Left colon (tissue), 2 donors: ENCODE measurements at places on chromosomes 1 and 21.

DNA sequence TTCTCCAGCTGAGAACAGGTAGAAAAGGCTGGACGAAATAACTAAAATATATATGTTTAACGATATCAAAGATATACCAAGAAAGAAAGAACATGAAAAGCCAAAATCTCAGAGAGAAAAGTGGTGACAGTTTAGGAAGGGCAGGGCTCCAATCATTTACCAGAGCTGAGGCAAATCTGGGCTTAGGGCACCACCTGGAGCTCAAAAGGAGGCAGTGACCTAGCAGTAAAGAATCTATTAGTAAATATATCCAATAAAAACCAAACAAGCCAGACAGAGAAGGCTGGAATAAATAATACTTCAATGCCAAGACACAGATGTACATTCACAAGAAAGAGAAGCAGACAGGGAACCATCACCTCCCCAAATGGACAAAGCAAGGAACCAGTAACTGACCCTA is 43.5 kb downstream of the CHIA start:
- peak; percentile 23 for DNase-seq

DNA sequence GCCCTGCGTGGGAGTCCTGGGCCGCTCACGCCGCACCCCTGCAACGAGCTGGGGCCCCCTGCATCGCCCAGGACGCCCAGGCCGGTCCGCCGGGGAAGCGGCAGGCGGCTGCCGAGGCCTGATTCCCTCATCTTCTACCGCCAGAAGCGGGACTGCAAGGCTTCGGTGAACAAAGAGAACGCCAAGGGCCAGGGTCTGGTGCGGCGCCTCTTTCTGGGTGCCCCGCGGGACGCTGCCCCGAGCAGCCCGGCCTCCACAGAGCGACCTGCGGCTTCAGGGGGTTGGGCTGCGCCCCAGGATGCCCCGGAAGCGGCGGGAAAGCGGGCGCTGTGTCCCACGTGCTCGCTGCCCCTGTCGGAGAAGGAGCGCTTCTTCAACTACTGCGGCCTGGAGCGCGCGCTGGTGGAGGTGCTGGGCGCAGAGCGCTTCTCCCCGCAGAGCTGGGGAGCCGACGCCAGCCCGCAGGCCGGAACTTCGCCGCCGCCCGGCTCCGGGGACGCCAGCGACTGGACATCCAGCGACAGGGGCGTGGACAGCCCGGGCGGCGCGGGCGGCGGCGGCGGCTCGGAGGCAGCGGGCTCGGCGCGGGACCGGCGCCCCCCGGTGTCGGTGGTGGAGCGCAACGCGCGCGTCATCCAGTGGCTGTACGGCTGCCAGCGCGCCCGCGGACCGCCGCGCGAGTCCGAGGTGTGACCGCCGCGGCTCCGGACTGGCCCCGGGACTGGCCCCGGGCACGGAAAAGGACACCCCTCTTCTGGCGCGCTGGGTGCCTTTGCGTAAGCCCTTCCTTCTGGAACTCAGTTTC is 2.7 kb downstream of the FAM110D start:
- DNase-seq: peak; percentile 61

- no peak for DNase-seq
These were observed 23.2 kb downstream of the TMEM200B start for GRCh38 chr1:29100487-29100886.

- DNase-seq: no peak
These were observed 41.9 kb upstream of the EPS8L3 start for GRCh38 chr1:109805486-109806165.

DNA sequence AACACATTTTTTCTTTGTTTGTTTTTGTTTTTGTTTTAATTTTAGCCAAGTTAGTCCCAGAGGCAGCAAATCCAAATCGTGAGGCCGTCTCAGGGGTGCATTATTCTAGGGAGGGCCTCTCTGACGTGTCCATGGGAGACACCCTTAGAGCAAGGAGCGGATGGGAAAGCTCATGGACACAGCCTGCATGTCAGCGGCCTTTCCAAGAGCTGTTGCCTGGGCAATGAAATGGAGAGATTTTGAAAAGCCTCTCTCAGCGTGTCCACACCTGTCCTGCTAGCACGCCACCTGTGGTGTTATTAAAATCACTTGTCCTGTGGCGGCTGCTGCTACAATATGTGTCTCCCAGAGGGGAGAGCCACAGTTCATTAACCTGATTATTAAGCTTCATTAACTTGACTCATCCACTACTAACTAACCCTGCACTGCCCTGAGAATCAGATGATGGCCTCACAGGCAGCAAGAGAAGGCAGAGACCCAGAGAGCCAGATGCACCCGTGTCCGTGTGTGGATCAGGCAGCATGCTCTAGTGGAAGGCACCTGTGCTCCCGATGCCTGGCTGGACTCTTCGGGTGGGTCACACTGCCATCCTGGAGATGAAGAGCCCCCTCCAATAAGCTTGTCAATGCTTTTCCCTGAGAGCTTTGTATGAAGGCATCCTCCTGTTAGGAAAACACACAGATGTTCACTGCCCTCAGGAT is 133.3 kb downstream of the PGBD5 start:
- no peak for DNase-seq

DNA sequence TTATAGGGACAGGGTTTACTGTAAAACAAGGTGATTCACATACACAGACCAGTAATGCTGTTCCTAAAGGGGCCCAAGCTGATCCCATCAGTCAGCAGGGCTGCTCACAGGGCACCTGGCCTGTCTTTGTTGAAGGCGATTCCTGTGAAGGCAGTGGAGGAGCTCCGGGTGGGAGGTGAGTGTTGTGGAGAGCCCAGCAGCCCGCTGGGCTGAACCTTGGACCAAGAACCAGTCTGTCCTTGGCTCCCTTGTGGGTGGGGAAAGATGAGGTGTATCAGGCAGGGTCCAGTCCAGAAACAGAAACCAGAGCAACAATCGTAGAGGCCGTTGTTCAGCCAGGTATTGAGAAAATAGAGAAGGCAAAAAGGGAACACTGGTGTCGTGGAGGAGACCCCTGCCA is 12.5 kb downstream of the PDXK start:
- DNase-seq: no peak
